CD8-positive, alpha-beta T cell (primary cell): ENCODE measurements at places on chromosomes 3 and 15. TPM values are rescaled to one million over a fixed set of nuclear protein-coding genes. Genes with fewer than 3 reads are reported as not detected.
A peak's percentile ranks its signal among the peaks of the same experiment; 100 is the strongest.

DNA sequence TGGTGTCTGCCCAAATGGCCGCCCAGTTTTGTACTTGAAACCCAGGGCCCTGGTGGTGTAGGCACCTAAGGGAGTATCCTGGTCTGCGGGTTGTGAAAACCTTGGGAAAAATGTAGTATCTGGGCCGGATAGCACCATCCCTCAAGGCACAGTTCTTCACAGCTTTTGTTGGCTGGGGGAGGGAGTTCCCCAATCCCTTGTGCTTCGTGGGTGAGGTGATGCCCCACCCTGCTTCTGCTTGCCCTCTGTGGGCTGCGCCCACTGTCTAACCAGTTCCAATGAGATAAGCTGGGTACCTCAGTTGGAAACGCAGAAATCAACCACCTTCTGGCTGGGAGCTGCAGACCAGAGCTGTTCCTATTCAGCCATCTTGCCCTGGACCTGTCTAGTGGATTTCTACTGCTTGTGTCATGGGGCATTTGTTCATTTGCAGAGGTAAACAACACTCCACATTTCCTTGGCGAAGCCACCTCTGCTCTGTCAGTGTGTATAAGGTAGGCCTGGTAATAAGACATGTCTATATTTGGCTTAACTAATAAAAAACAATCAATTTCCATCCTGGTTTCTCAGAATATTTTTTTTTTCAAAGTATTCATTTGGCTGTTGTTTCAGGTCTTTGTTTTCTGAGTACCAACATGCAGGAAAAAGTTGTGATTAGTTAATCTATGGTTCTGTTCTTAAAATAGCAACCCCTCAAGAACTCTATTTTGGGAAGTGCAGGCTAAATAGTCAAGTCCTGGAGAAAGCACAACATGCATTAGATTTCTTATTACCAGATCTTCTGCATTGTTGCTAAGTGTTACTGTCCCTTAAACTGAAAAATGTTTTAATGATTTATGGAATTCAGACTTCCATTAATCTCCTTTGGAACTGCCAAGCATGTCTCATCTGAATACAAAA is 304.3 kb downstream of the ZIC1 start:
- no peak for DNase-seq

Gene MASP1
- not detected for total RNA-seq

Gene CLDN1
- total RNA-seq, result not detected

- DNase-seq, result no peak
These were observed 75.4 kb upstream of the POMGNT2 start for GRCh38 chr3:43181202-43181821.

- peak; percentile 61 for DNase-seq
These were observed 131.6 kb downstream of the AQP9 start for GRCh38 chr15:58269455-58270414.

GRCh38 chr15:40944510-40945296 is 8.6 kb upstream of the CHAC1 start:
- DNase-seq, result no peak

DNA sequence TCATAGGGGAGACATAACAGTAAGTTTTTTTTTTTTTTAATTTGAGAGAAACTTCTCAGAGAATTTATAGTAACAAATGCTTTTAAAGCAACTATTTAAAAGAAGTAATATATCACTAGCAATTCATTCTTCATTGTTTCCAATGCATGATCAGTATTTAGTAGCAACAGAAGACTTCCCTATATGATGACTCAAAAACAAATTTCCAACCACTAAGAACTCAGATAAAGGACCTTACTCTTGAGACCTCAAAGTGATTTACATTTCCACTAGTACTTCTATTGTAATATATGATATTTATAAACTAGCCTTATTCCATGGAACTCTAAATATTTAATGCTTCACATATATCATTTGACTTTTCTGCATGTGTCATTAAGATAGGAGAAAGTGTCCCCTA is 356.3 kb downstream of the ZBTB20 start:
- DNase-seq, result no peak

GRCh38 chr3:27907929-27908328 is 185.8 kb upstream of the EOMES start:
- DNase-seq, result no peak

Gene C3orf80
- total RNA-seq, result not detected

- DNase-seq, result no peak
These were observed 165.2 kb upstream of the MYRIP start for GRCh38 chr3:39644176-39644575.
